ENCODE measurements at places on chromosomes 2 and 18.

GRCh38 chr2:127877626-127878025 is 8.1 kb downstream of the AMMECR1L start:
- DNase-seq = no peak

DNA sequence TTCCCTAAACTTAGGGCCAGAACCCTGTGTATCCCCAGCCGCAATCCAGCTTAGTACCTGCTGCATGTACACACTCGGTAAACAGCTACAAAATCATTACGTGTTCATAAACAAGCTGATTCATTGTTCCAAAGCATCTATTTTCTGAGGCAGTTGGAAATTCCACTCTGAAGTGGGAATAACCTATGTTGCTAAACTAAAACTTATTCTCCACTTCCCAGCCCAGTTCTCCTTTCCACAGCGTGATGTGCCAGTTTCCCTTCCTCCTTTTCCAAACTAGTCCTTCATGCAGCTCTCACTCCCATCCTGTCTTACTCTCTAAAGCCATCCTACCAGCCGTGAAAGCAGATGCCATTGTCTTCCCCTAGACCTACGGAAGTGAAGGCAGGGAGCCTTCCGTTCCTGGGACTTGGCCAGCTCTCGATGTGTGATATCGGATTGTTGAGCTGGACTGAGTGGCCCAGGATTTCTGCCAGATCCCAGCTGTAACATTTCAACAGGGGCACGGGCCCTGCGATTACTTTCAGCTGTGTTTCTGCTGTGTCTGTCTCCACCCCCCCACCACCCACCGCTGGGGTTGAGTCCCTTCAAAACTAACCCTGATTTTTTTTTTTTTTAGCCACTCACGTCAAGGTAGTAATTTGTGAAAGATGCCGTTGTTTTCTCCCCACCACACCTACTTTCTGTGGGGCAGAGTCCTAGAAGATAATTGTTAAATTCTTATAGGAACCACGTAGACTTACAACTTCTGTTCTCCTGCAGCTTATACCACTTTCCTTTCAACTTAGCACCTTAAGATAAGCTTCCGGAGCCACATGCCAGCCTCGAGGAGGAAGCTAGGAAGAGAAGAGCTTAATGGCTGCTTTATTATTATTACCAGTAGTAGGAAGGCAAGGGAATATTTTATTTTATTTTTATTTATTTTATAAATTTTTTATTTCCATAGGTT is 100.9 kb downstream of the CRIM1 start:
- DNase-seq = no peak

DNA sequence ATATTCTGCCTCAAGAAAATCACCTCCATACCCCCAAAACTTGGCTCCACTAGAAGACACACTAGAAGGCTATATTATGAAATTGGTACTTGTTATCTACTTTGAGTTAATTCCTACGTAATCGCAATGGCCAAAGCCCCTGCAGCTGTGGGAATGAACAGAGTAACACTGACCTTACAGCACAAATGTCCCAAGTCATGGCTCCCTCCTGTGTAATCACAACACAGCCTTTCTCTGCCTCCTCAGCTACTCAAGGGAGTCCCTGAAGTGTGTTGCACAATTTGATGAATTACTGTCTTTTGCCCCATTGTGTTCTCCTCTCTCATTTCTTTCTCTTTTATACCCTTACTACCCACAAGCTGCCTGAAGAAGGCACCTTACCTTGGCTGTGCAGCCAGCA is 375.2 kb downstream of the ARHGAP15 start:
- DNase-seq = no peak

DNA sequence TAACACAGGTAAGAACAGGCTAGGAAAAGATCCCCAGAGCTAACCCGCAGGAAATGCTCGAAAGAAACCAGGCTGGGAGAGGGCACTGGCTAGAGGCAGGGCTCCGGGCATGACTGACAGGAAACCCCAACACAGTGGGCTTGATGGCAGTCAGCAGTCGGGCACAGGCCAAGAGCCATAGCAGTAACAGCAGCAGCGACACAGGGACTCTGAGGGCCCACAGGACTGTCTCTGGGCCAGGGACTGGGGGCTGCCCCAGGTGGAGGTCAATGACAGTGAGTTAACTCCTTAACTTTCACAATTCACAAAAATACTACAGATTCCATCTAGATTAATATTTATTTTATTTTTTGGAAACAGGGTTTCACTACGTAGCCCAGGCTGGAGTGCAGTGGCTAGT is 37.3 kb upstream of the ASPRV1 start:
- DNase-seq = no peak

GRCh38 chr2:186721956-186722355 is 28.1 kb downstream of the FAM171B start:
- DNase-seq = no peak

DNA sequence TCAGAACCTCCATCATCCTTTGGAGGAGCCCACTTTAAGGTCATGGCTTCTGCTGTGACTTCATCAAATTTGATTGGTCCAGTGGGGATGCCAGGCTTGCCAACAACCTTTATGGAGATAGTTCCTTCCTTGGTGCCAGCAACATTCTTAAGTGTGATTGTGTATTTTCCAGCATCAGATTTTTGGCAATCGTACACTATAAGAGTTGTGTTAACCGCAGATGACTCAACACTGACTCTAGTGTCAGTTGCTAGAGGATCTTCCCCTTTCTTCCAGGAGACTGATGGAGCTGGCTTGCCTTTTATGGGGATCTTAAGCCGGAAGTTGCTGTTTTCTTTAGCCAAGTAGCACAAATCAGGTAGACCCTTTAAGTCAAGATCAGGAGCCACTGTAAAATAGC is 98.7 kb downstream of the PLEKHA3 start:
- no peak for DNase-seq

- no peak for DNase-seq
These were observed 241.3 kb downstream of the MREG start for GRCh38 chr2:215772003-215772402.

GRCh38 chr2:54597153-54597848 is 126.2 kb upstream of the EML6 start:
- no peak for DNase-seq

- DNase-seq = no peak
These were observed 119.1 kb downstream of the PTGR3 start for GRCh38 chr18:75089748-75090327.

DNA sequence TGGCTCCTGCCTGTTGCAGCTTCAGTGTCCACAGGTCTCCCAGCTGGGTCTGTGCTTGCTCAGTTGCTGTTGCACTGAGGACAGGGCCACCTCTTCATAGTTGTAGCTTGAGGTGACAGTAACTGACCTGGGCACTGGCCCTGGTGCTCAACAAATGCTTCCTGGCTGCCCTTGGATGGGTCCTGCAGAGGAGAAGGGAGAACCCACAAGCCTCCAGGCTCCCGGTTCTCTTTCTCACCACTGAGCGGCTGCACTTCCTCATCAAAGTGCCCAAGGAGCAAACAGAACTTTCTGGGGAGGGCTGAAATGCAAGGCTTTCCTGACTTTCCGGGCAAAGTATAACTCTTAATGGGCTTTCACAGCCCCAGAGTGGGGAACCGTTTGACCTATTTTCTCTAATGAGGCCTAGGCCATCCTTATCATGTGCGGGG is 38.7 kb downstream of the LCT start:
- DNase-seq = no peak

Data from stimulated activated CD8-positive, alpha-beta memory T cell treated with anti-CD3 and anti-CD28 coated beads, Interleukin-15, amount 100 ng/mL, for 4 hours (primary cell).